AML-193 (cell line): ENCODE measurements at places on chromosomes 6 and 20.

DNA sequence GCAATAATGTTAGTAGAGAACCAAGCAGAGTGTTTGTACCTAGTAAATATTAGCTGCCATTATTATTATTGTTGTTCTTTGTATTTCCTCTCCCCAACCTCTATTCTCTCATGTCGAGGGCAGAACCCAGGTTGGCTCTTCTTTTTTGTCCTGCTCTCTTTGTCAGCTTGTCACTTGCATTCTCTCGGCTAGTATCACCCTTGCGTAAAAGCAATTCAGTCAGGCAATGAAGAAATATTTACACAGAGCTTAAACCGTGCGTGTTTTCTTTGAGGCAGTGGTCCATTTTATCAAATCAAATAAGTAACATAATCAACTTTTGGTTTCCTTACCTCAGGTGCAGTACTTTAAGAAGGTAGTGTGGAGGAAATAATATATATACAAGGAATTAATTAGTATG lies 83.9 kb downstream of the TULP4 start:
- DNase-seq = no peak

- DNase-seq = no peak
These were observed 154.4 kb downstream of the PLCB4 start for GRCh38 chr20:9223296-9223695.

GRCh38 chr20:56995635-56996075 lies 270.8 kb downstream of the BMP7 start:
- DNase-seq = no peak

DNA sequence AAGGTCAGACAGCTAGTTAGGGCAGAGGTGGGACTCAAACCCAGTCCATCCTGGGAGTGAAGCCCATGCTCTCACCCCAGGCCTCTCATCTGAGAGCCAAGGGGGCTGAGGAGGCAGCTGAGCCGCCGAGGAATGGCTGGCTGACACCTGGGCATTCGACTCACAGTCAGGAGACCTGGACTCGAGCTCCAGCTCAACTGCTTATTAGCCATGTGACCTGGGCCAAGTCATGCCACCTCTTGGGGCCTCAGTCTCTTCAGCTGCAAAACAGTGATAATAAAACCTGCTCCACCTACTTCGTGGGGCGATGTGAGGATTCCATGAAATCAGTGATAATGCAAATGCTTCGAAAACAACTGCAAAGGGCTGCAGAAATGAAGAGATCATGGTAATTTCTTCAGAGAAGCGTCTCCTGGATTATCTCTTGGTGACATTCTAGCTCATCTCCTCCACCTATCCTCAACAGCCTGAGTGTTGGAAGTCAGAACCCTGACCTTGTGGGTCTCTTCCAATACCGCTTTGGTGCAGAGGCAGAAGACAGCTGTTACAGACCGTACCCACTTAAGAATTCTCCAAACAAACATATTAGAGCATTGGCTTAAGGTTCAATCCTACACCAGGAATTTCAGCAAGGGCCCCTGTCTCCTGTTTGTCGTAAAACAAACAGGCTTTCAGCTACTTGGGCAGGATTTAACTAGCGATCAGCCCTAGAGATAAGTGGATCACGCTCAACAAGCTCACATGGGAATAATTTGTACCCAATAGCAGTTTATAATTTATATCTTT lies 60.0 kb upstream of the PIM1 start:
- no peak for DNase-seq

- no peak for DNase-seq
These were observed 43.3 kb downstream of the TMEM244 start for GRCh38 chr6:129817821-129818220.

DNA sequence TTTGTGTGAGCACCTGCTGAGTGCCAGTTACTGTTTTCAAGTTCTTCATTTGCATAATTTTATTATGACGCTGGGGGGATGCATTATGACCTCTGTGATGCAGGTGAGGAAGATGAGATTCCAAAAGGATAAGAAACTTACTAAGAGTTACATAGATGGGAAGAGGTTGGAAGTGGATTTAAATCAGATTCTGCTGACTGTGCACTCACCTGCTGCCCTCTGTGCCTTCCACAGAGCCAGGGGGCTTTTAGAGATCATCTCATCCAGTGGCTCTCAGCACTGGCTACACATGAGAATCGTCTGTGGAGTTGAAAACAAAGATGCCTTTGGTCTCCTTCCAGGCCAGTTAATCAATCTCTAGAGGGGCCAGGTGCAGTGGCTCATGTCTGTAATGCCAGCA lies 47.9 kb downstream of the TIAM2 start:
- no peak for DNase-seq

- no peak for DNase-seq
These were observed 41.2 kb upstream of the PDE10A start for GRCh38 chr6:165704045-165704748.

DNA sequence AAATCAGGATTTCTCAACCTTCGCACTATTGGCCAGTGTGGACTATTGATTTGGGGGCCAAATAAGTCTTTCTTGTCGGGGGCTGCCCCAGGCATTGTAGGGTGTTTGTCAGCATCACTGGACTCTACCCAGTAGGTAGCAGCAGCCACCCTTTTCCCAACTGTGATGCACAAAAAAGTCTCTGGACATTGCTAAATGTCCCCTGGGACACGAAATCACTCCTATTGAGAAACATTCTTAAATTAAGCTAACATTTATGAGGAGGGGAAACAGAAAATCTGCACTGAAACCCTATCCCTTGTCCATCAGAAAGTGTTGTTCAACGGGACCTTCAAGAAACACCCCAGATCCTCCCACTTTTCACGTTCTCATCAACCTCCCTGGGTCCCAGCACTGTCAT lies 54.2 kb downstream of the NFATC2 start:
- DNase-seq = no peak

DNA sequence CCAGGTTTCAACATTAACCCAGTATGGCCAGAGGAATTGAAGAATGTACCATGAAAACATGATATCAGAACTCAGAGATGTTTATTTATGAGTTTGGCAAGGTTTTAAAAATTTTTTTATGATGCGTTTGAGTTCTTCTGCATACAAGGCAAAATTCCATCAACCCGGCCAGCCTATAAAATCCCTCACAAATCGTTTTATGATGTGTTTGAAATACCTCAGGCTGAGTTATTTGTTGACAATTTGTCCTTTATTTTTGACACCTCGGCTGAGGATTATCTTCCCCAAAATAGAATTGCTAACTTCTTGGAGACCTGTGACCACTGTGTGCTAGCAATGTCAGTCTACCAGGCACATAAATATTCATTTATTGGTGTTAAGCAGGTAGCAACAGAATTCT lies 91.9 kb upstream of the SLC24A3 start:
- no peak for DNase-seq

- DNase-seq = peak; percentile 97
These were observed 99.0 kb upstream of the TNFAIP3 start for GRCh38 chr6:137767911-137768690.

DNA sequence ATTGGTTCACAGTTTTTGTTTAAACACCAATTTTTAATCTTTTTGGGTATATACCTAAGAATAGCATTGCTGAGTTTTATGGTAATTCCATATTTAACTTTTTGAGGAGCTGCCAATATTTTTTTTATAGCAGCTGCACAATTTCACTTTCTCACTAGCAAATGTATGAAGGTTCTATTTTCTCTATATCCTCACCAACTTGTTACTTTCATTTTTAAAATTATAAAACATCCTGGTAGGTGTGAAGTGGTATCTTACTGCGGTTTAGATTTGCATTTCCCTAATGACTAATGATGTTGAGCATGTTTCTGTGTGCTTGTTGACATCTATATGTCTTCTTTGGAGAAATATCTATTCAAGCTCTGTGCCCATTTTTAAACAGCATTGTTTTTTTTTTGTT lies 452.1 kb downstream of the GRIK2 start:
- no peak for DNase-seq

GRCh38 chr20:21101932-21102575 lies 4.1 kb downstream of the LINC00237 start:
- no peak for DNase-seq

- no peak for DNase-seq
These were observed 1.9 kb downstream of the SLC32A1 start for GRCh38 chr20:38725931-38726803.

GRCh38 chr6:143253586-143253985 lies 192.9 kb downstream of the AIG1 start:
- DNase-seq = no peak

GRCh38 chr20:48224533-48225050 lies 439.3 kb upstream of the SULF2 start:
- no peak for DNase-seq

- no peak for DNase-seq
These were observed 44.0 kb downstream of the PRND start for GRCh38 chr20:4765681-4766080.

DNA sequence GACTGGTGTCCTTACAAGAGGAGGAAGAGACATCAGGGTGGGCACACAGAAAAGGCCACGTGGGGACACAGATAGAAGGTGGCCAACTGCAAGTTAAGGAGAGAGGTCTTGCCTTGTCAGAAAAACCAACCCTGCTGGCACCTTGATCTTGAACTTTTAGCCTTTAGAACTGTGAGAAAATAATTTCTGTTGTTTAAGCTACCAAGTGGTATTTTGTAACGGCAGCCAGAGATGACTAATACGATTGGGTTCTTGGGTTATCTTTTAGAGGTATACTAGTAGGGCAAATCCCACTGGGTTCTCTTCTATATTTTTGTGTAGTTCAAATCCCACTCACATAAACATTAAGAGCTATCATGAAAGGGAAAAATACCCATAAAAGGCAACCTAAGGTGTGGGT lies 31.9 kb upstream of the ZBTB24 start:
- no peak for DNase-seq

- DNase-seq = peak; percentile 67
These were observed 204.5 kb downstream of the ERMARD start for GRCh38 chr6:169955731-169956437.

- peak; percentile 37 for DNase-seq
These were observed 6.8 kb downstream of the MKKS start for GRCh38 chr20:10427060-10427692.

- no peak for DNase-seq
These were observed 23.7 kb downstream of the PLA2G7 start for GRCh38 chr6:46711491-46711890.

DNA sequence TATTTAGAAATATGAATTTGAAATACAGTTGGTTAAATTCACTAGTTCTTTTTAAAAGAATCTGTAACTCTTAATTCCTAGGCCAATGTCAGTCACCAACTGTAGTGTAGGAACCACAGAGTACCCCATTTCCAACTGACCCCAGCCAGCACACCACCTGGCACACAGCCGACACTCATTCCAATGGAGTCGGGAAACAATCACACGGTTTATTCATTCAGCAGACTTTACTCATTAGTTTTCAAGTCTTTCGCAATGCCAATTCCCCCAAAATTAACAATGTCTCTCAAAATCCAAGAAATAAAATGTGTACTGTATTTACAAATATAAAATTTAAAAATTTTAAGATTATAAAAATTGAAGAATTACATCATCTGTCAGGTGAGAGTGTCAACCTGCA lies 13.5 kb downstream of the ARG1 start:
- no peak for DNase-seq

DNA sequence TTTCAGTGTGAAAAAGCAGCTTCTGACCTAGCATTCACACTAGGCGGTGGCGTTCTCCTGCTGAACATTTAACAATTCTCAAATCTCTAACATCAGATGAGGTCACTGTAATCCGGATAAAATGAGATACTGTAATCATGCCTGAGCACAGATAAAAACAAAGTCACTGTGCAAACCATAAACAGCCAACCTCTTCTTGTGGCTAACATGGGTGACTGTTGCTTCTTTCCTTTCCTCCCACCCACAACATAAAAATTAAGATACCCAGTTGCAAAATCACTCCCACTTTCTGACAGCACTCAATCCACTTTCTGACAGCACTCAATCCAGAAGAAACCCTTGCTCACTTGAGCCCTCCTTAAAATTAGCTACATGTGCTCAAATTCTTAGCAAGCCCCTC lies 11.5 kb upstream of the ALDH8A1 start:
- DNase-seq = no peak

- DNase-seq = no peak
These were observed 198.4 kb downstream of the TRIM27 start for GRCh38 chr6:28725274-28725809.
